ENCODE measurements at places on chromosomes 6 and 20.

- DNase-seq, result no peak
These were observed 109.7 kb upstream of the GMDS start for GRCh38 chr6:2355150-2355549.

GRCh38 chr20:34985461-34986310 lies 30.0 kb downstream of the MYH7B start:
- DNase-seq, result no peak

GRCh38 chr6:5672581-5673011 lies 334.1 kb downstream of the NRN1 start:
- peak; percentile 94 for DNase-seq

DNA sequence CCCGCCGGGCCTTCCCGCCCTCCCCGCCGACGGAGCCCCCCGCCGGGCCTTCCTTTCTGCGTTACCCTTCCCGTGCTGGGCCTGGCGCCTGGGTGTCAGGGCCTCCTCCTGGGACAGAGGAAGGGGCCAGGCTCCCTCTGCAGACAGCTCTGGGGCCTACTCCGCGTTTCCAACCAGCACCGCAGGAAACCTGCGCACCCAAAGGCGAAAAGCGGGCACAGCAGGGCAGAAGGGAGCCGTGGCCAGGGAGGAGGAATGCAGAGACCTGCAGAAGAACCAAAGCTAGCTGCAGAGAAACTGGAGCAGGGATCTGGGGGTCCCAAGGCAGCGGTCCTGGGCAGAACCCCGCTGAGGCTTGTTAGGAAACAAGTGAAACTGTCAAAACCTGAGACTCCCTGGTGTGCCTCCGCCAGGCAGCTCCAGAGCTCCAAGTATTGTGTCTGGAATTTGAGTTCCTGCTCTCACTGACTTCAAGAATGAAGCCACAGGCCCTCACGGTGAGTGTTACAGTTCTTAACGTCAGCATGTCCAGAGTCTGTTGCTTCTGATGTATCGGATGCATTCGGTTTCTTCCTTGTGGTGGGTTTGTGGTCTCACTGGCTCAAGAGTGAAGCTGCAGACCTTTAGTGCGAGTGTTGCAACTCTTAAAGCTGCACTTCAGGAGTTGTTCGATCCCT lies 33.3 kb downstream of the IRF4 start:
- no peak for DNase-seq

- no peak for DNase-seq
These were observed 211.2 kb downstream of the C6orf118 start for GRCh38 chr6:165098165-165098564.

GRCh38 chr6:31581434-31582229 lies 592 bp downstream of the LTB start:
- no peak for DNase-seq

GRCh38 chr6:20633566-20634340 lies 99.5 kb downstream of the CDKAL1 start:
- DNase-seq, result no peak

DNA sequence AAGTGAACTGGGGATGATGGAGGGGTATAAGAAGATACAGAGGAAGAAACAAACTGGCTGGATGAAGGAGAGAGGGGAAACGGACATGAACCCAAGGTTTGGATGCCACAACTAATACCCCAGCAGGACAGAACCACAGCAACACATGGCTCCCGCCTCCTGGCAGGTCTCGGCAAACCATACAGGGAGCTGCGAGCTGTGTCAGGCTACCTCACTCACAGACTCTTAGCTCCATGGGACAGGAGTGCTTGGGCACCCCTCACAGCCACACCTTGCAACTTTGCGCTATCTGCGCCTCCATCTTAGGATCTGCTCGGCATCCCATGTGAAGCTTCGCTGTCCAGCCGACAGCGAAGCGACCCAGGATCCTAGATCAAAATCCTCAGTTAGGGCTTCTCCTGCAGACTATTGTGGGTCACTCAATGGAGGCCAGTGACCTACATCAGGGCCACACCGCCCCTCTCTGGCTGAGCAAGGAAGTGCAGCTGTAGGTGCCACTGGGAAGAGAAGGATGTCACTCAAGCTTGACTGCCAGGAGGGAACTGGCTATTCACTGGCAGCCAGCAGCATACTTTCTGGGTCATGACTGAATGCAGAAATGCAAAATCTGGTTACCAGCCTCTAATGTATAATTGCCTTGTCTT lies 174.4 kb upstream of the RIN2 start:
- peak; percentile 14 for DNase-seq

DNA sequence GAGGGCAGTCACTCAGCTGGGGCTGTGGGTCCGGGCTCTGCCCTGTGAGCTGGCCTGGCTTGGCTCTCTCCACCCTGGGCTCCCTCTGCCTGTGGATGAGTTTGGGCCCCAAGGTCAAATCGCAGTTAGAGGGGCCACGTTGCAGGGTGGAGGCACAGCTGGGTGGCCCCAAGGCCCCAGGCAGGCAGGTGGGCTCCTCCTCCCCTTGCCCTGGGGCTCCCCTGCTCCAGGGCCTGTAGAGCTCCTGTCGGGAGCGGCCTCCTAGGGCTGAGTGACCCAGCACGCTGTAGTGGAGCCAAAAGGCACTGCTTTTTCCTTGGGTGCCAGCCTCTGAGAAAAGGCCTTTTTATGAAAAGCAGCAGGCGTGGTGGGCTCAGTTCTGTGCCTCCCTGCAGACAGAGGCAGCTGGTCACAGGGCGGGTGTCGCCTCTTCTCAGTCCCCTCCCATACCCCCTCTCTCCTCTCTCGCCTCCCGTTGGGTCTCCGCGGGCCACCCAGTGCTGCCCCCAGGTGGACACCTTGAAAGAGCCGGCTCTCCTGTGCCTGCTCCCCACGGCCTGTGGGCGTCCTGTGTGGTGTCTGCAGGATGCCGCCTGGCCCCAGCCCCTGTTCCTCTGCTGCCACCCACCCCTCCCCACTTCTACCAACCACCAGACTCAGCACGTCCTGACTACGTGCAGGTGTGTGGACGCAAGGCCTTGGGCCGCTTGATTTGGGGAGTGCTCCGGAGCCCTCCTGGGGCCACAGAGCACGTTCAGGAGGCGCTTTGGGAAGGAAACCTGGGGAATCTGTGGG lies 13.2 kb downstream of the SS18L1 start:
- DNase-seq, result no peak

DNA sequence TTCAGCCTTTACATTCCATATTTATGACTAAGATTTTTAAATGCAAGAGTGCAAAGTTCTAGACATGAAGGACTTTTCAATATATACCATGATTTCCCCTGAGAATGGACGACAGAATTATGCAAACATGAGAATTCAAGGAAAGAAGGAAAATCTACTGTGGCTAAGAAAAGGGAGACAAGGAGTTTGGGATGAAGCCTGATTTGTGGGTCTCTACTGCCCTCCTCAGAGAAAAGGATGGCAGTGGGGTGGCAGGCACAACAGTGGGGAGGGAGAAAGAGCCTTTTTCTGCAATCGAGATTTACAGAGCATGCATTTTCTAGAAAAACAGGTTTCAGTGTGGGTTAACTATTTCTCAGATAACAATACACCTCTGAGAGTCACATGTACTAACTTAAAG lies 466.9 kb upstream of the NRSN1 start:
- no peak for DNase-seq

DNA sequence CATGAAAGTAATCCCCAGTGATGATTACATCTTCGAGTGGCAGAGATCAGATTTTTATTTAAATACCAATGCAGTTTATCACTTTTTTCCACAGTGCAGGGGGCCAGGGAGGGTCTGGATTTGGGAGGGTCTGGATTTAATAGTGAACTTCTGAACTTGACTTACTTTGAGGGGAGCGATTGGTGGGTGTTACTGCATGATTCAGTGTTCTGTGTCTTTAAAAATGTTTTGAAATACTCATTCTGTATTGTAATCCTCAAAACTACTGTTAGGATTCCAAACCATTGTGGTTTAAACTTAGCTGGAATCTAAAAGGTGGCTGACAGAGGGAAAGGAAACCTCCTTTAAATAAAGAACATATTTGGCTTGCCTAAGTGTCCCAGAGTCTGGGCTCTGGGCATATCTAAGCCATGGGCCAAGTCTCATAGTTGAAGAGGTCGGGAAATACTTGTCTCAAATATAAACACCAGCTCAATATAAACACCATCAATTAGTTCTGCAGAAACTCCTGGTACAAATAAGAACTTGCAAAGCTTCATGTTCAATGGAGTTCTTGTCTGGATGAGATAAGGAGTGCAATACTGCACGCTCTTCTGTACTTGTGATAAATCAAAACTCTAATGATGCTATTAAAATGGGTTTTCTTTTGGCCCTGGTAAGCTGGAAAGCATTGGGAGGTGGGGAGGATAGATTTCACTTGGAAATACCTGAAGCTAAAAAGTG lies 14.4 kb downstream of the JARID2 start:
- DNase-seq, result no peak

DNA sequence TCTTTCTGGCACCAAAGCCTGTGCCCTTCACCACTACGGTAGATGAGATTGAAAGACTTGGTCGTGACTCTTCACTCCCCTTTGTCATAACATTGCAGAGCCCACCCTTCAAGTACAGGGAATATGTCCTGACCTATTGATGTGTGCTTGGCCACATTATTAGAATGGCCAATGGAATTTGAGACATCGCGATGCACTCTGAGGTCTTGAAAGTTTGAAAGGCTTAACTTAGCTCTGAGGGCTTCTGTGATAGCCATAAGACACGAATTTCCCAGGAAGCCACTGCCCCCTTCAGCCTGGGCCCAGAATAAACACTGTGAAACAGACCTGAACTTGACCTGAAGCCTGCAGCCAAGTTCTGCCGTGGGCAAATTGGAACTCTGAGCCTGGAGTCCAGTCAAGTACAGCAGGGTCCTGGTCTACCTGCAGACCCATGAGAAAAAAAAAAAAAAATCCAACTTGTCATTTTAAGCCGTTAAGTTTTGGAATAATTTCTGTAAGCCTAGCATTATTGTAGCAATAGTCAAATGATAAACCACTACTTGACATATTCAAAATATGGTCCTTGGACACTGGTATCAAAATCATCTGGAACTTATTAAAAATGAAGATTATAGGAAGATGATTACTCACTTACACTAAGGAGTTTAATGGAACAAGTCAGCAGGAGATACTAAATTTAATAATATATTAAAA lies 36.9 kb upstream of the TRAF3IP2 start:
- DNase-seq, result peak; percentile 65

DNA sequence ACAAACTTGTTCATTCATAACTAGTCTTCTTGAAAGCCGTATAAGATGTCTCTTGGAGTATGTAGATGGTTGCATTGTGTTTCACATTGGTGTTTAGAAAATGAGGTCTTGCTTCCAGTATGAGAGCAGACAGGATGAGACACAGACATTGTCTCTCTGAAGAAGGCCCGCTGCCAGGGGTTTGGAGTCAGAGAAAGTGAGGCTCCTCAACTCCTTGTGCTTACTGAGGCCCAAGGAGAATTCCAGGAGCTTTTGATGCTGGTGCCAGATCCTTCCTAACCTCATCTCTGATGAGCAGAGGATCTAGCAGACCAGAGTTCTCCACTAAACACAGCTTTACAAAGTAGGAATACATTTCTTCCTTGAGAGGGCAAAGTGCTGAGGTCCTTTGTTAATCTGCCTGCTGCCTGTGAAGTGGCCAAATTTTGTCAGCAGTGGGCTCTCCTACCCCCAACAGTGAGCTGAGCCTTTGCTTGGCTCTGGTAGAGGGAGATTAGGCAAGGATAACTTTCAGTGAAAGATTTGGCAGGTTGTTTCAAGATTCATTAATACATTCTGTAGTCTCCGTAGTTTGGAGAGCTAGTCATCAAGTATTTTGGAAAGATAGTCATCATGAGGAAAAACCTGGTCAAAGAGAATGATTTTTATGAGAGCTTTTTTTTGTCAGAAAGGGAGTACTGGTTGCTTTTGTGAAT lies 9.7 kb downstream of the MAPRE1 start:
- DNase-seq, result no peak

DNA sequence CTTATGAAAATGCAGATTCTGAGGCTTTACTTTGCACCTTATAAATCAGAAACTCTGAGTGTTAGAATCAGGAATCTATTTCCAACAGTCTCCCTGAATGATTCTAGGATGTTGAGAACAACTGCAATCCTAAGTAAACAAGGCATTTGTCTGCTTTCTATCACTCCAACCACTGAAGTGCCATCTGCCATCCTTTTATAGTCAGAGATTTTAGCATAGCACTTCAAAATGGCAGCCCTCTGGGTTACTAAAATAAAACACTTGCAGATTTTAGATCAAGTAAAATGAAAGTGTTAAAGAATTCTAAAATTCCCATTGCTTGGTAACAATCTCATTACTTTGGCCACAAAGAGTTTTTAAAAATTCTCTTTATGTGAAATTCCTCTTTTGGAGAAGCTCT lies 258.9 kb downstream of the CD109 start:
- DNase-seq, result no peak

- no peak for DNase-seq
These were observed 14.4 kb downstream of the DACT2 start for GRCh38 chr6:168305096-168305749.

DNA sequence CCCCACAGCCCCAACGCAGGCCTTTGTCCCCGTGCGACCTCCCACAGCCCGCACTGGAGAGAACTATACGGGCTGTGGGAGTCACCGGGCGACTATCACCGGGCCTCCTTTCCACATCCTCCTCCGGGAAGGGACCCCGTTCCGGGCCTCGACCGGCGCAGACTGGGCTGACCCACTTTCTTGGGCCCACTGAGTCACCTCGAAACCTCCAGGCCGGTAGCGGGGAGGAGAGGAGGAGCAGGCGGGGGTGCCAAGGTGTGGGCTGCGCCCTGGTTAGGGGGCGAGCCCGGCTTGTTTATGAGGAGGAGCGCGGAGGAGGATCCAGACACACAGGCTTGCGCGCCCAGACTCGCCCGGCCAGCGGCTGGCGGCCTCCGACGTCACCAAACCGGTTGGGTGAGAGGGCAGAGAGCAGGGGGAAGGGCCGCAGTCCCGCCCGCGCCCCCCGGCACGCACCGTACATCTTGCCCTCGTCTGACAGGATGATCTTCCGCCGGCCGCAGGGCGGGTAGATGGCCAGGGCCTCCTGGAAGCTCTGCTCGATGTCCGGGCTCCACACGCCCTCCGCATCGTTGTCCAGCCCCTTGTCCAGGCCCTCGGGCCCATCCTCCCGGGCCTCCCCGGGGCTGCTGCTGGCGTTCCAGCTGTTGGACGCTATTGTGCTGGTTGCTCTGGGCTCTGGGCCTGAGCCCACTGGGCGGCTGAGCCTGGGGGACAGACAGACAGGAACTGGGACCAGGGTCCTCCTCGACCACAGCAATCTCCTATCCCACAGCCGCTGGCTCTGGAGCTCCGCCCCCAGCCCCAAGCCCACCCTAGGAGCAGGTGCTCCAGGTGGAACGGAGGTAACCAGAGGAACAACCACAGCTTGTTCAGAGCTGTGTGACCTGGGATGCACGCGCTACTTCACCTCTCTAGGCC lies 10.6 kb downstream of the TEAD3 start:
- DNase-seq, result no peak

GRCh38 chr6:107064579-107065065 lies 36.6 kb downstream of the MTRES1 start:
- peak; percentile 36 for DNase-seq

GRCh38 chr6:52925919-52926792 lies 16.7 kb upstream of the GSTA3 start:
- no peak for DNase-seq

GRCh38 chr6:37150314-37150713 lies 19.6 kb upstream of the PIM1 start:
- DNase-seq, result no peak

GRCh38 chr6:3036861-3037637 lies 31.2 kb upstream of the RIPK1 start:
- DNase-seq, result no peak

GRCh38 chr20:38878866-38879265 lies 47.4 kb upstream of the FAM83D start:
- DNase-seq, result no peak

GRCh38 chr6:52135217-52135616 lies 47.8 kb upstream of the PKHD1 start:
- DNase-seq, result no peak
